LHCN-M2 (cell line): ENCODE measurements at places on chromosomes 1 and 21. TPM values are rescaled to one million over a fixed set of nuclear protein-coding genes. Genes with fewer than 3 reads are reported as not detected.

RRP15 gene
- 8.2 and 8.9 TPM in 2 replicates for total RNA-seq

PROK1 gene
- not detected in 2 replicates for total RNA-seq

ENSA gene
- total RNA-seq: 85.5 and 116 TPM in 2 replicates

RNPEP gene
- 70.2 and 73.3 TPM in 2 replicates for total RNA-seq

XCL1 gene
- total RNA-seq: not detected in 2 replicates

ANGPTL3 gene
- not detected in 2 replicates for total RNA-seq

COA7 gene
- total RNA-seq: 13.2 and 15.8 TPM in 2 replicates

GJA8 gene
- not detected in 2 replicates for total RNA-seq

S100B gene
- not detected in 2 replicates for total RNA-seq

MAP10 gene
- 2.1 and 2.4 TPM in 2 replicates for total RNA-seq

OLFML3 gene
- 583 and 771 TPM in 2 replicates for total RNA-seq

BMP8B gene
- total RNA-seq: 0.58 and 1.2 TPM in 2 replicates

LINGO4 gene
- not detected in 2 replicates for total RNA-seq

CAMK1G gene
- not detected in 2 replicates for total RNA-seq

TTC13 gene
- 8.4 and 10.2 TPM in 2 replicates for total RNA-seq

MNDA gene
- total RNA-seq: not detected in 2 replicates

ZNF648 gene
- total RNA-seq: not detected in 2 replicates

A3GALT2 gene
- total RNA-seq: 0.51 TPM in 1 of 2 replicates, not detected in the other

C8A gene
- not detected in 2 replicates for total RNA-seq

TSPAN1 gene
- 2.6 and 2.7 TPM in 2 replicates for total RNA-seq

CRABP2 gene
- total RNA-seq: 1.5 and 2.2 TPM in 2 replicates

BACE2 gene
- 14.4 and 17.4 TPM in 2 replicates for total RNA-seq

MEX3A gene
- 4.9 and 5.8 TPM in 2 replicates for total RNA-seq

POU3F1 gene
- not detected in 2 replicates for total RNA-seq

FMO5 gene
- 0.38 and 2.1 TPM in 2 replicates for total RNA-seq

LAMC2 gene
- 2.0 and 3.5 TPM in 2 replicates for total RNA-seq

CFAP45 gene
- total RNA-seq: 0.34 and 1.2 TPM in 2 replicates

CZIB gene
- total RNA-seq: 46.1 and 47.7 TPM in 2 replicates

FABP3 gene
- total RNA-seq: 5.1 and 10.2 TPM in 2 replicates

C1QC gene
- not detected in 2 replicates for total RNA-seq

LIPI gene
- not detected in 2 replicates for total RNA-seq

MROH9 gene
- total RNA-seq: not detected in 2 replicates

PLPPR4 gene
- total RNA-seq: 0.26 and 0.34 TPM in 2 replicates

RNF19B gene
- total RNA-seq: 12.9 and 13.7 TPM in 2 replicates

OR6K3 gene
- not detected in 2 replicates for total RNA-seq

VHLL gene
- total RNA-seq: not detected in 2 replicates

CFHR4 gene
- not detected in 2 replicates for total RNA-seq

DMRTA2 gene
- total RNA-seq: not detected in 2 replicates

NOS1AP gene
- 0.13 and 0.98 TPM in 2 replicates for total RNA-seq

RNU1-4 gene
- total RNA-seq: under 0.01 TPM in 1 of 2 replicates, not detected in the other

STIL gene
- 26.5 and 28.5 TPM in 2 replicates for total RNA-seq

RAB3B gene
- 12.2 and 12.4 TPM in 2 replicates for total RNA-seq

PDC gene
- total RNA-seq: not detected in 2 replicates

SPATA1 gene
- total RNA-seq: 0.63 TPM in 1 of 2 replicates, not detected in the other

HSD11B1 gene
- not detected in 2 replicates for total RNA-seq

SPRR1B gene
- not detected in 2 replicates for total RNA-seq

DEPDC1 gene
- 134 and 141 TPM in 2 replicates for total RNA-seq

OVAAL gene
- 0.11 TPM in 1 of 2 replicates, not detected in the other for total RNA-seq
